ENCODE measurements at places on chromosomes 2 and 18.

DNA sequence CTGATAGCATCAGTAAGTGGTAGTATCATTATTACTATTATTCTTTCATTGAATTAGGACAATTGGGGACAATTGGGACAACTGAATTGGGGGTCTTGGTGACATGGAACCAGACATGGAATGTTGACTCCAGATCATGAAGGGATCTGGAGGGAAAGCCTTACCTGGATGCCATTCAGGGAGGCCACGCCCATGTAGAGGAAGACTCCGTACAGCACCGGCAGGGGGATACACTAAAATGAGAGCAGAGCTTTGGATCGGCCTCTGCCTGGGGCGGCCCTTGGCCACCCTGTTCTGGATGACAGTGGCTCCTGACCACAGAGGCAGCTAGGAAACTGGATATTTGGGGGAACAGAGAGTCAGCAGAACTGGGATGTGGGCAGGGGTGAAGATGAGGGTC is 29.2 kb downstream of the MTHFD2 start:
- no peak for DNase-seq

DNA sequence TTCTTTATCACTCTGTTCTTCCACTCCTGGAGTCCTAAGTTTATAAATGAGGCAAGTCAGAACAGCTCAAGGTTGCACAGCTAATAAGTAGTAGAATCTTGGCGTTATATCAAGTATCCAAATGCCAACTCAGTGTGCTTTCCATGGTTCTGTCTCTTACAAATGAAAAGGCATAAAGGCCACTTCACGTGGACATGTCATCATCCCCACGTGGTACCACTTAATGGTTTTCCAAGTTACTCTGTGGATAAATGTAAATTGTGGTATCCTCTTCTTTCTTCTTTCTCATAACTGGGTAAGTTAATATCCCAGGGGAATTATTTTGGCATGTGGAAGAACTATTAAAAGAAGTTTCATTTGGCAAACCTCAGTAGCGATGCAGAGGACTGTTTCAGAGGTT is 131.5 kb upstream of the L3MBTL4 start:
- DNase-seq = no peak

DNA sequence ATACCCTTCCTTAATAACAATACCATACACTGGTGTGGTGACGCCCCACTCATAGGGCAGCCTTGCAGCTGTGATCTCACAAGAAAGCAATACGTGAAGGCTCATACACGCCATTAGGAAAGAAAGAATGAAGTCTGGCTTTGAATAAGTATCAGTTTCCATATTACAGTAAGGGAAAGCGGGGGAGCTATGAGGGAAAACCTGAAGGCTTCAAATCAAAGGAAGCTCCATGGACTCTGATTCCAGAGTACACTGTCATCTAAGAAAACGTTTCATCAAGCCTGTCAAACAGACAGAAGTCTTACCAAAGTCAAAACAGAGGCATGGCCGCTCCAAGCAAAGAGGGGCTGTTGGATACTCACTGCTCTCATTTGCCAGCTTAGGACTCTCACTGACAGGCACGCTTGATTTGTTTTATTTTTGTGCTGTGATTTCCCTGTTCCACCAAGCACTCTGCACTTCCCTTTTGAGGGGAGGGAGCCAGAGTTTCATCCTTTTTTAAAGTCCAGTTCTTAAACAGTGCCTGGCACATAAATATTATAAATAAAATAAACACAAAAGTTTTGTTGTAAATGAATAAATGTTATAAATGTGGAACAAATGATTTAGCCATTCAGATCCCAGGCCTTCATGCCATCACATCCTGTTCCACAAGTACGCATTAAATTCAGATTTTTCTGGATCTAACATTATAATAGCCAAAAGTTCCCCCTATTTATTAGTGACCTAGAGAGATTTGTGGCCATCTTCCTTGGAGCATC is 221.2 kb downstream of the PIEZO2 start:
- no peak for DNase-seq

DNA sequence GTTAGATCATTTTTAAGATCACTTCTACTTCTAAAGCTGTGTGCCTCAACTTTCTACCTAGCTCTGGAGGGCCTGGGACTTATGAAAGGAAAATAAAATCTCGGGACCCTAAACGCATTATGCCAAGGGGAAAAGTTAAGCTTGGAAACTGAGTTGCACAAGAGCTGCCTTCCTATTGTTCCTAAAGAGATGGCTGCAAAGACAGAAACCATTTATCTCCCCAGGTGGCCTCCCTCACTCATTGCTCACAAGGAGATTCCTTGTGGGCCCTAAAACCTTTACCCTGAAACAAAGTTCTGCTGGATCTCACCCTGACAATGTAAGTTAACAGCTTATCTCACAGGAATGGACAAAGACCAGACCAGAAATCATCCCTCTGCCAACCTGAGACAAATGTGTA is 26.8 kb downstream of the TUBB6 start:
- no peak for DNase-seq

DNA sequence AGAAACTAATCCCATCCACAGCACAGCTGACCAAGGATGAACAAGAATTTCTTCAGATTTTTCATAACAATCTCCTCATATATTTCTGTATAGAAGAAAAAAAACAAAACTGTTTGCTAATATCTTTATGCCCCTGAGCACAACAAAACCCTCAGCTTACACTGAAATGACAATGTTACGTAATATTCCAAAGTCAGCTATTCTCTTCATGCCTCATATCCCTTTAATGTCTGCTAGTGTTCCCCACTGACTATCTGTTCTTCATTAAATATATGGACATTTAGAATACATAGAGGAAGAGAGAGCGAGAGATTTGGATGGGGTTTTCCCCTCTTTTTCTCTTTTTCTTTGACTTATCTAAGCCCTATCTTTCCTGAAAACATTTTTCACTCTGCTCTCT is 87.9 kb upstream of the GULP1 start:
- no peak for DNase-seq

GRCh38 chr2:98091738-98092137 is 4.8 kb downstream of the VWA3B start:
- DNase-seq = no peak

DNA sequence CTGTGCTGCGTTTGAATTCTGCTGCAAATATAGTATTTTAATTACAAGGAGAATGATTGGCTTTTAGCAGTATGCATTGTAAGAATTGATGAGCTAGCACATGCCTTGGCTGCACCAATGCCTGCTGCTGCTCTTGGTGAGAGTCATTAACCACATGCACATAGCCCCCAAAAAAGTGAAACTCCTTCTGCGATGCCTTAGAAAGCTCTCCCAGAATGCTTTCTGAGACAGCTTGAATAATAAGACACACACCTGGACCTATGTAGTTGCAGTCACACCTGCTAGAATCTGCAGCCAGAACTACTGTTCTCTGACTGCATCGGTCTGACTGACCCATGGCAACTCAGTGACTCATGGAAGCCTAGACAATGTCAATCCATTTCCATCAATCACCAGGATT is 170.1 kb upstream of the DDX18 start:
- DNase-seq = no peak

- no peak for DNase-seq
Observed at GRCh38 chr2:111117598-111118480, 2.9 kb upstream of the BCL2L11 start.

DNA sequence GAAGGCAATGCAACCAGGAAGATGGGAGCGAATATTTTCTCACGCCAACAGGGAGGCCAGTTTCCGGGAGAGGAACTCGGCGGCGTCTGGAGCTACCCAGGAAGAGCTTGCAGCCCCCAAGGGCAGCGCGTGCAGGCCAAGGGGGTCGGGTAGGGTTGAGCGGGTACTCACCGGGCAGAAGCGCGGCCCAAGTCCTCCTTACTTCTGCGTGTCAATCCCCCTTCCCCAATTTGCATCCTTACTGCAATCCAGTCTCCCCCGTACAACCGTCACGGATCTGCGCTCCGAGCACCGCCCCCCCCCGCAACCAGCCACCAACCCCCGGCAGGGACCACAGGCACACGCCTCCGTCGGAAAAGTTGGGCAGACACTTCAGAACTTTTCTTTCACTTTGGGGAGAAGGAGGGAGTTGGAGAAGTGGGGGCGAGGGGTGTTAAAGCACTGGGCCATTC is 1.3 kb downstream of the ATP8B1 start:
- DNase-seq = no peak

GRCh38 chr2:119246884-119247843 is 23.5 kb downstream of the STEAP3 start:
- no peak for DNase-seq

GRCh38 chr18:7778181-7778580 is 211.1 kb downstream of the PTPRM start:
- DNase-seq = no peak

GRCh38 chr2:241366678-241367077 is 10.6 kb downstream of the FARP2 start:
- no peak for DNase-seq

GRCh38 chr2:236692937-236693336 is 123.3 kb downstream of the ACKR3 start:
- DNase-seq = no peak

DNA sequence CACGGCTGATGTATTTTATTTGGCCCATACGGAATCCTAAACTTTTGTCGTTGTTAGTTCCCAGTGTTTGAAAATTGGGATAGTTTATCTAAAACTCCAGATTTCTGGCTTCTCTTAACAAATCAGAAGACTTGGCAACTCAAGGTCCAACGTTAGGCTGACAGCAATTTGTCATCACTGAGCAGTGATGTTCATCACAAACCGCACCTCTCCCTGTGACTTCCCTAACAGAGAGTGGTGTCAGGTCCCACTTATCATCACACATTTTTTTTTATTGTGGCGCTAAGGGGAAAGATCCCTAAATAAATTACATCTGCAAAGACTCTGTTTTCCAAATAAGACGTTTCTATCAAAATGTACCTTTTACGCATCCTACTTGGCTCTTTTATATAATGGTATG is 55.7 kb downstream of the RASGRP3 start:
- DNase-seq = no peak

- no peak for DNase-seq
Observed at GRCh38 chr18:75350512-75350839, 77.0 kb downstream of the SMIM21 start.

DNA sequence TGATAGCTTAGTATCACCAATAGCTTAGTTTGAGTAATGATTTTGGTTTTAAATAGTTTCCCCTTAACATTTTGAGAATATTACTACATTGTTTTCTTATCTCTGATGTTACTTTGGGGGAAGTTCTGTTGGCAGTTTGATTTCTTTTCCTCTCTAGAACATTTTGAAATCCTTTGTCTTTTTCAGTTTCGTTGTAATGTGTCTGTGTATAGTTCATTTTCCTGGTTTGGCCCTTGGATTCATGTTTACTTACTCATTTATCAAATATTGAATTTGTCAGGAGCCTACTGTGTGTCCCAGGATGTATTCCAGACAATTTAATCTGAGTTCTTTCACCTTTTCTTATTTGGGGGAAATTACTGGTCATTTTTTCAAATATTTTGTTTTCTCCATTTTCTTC is 16.7 kb downstream of the ANKRD12 start:
- no peak for DNase-seq

DNA sequence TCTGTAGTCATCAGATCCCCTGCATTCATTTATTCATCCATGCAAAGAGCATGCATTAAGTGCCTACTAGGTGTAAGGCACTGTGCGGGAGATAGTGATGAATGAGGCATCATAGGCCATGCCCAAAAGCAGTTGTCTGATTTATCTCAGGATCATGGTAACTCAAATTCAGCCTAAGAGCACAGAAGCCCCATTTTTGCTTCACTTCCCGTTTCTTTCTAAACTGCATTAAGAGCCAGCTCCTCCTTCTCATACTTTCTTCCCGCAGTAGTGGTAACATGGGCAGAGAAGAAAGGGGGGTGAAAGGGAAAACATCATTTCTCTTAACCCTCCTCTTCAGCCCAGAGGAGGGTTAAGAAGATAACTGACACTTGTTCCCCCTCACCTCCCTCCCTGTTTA is 2.9 kb downstream of the GPR45 start:
- DNase-seq = no peak

DNA sequence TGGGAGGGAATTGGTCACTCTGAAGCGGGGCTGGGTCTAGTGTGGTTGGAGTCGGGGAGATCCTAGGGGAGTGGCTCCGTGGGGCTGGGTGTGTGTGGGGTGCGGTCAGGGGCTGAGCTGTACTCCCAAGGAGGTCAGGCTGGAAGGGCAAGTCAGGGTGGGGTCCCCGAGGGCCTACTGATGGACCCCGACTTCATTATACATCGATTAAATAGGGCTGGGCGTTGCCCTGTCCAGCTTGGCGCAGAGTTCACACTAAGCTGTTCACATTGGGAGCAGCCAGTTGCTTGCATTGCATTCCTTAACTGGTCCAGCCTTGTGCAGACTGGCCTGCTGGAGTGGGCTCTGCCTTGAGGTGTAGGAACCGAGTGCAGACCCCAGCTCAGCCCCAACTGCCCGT is 131.2 kb downstream of the ASB1 start:
- no peak for DNase-seq

DNA sequence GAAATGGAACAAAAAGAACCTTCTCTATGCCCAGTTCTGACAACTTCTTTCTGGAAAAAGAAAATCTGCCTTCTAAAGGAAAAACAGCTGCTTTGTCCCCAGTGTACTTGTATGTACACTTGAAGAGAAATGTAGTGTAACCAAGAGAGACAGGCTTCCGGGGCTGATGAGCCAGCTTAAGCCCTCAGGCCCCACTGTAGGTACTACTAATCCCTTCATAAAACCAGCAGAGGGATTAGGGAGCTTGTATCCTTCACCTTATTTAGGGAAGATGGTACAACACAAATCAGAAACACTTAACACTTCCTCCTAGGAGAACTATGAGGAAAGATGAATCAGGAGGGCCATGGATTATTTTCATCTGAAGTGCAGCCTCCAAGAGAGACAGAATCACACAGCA is 18.8 kb upstream of the SUCLG1 start:
- DNase-seq = no peak

DNA sequence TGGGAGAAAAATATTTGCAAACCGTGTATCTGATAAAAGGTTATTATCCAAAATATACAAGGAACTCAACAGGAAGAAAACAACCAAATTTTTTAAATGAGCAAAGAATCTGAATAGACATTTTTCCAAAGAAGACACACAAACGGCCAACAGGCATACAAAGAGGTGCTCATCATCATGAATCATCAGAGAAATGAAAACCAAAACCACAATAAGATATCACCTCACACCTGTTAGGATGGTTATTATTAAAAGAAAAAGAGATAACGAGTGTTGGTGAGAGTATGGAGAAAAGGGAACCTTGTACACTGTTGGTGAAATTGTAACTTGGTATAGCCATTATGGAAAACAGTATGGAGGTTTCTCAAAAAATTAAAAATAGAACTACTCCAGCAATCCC is 463.3 kb downstream of the IRS1 start:
- DNase-seq = no peak

GRCh38 chr2:236256366-236256985 is 7.7 kb downstream of the ASB18 start:
- no peak for DNase-seq

DNA sequence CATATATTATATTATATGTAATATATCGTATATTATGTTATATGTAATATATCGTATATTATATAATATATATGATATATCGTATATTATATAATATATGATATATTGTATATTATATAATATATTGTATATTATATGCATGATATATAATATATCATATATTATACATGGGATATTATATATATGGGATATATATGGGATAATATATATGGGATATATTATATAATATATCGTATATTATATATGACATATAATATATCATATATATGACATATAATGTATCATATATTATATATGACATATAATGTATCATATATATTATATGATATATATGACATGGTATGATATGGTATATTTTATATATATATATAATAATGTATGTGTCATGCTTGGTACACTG is 100.7 kb upstream of the STPG4 start:
- DNase-seq = no peak

Measured in NCI-H446 treated with DMSO at 0.1 percent for 48 hours (cell line).